ENCODE measurements at places on chromosomes 2 and 18.

- no peak for DNase-seq
Observed at GRCh38 chr2:225052703-225053102, 10.4 kb upstream of the DOCK10 start.

DNA sequence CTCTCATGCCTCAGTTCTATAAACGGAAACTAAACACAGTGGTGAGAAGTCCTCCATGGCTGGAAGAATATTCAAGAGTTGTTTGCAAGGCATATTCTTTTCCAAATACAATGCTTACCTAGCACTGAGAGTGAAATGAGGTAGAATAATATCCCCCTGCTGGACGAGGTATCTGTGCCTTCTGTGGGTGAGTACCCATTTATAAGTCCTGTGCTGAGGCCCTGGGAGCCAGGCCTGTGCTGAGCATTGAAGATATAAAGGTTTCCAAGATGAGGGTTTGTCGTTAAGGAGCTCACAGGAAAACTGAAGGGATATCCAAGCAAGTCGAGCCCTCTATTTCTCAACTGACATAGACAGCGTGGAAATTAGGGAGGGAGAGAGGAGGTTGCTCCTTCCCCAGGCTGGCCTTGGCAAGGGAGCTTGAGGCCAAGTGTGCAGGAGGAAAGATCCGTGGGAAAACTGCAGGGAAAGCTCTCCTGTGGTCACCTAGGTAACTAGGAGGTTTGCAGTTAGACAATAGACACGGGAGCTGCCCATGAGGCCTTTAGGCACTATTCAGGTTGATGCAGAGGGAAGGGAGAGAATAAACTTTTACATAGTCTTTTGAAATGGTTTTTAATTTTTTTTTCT, 17.6 kb downstream of the PTPRM start:
- no peak for DNase-seq

DNA sequence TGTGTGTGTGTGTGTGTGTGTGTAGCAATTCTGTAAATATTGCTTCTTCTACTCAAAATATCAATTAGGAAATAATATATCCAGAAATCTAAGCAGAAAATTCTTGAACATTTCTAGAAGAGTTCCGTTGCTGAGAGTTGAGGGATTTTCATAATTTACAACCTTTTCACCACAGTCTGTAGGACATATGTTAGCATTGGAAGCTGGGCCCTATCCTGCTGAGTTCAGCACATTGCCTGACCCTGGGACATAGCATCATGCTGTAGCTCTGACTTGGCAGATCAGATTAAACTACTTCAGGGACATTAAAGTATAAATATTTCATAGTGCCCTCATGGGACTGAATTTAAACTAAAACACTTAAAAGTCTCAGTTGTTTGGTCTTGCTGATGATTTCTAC, 129.2 kb upstream of the KCNH7 start:
- no peak for DNase-seq

DNA sequence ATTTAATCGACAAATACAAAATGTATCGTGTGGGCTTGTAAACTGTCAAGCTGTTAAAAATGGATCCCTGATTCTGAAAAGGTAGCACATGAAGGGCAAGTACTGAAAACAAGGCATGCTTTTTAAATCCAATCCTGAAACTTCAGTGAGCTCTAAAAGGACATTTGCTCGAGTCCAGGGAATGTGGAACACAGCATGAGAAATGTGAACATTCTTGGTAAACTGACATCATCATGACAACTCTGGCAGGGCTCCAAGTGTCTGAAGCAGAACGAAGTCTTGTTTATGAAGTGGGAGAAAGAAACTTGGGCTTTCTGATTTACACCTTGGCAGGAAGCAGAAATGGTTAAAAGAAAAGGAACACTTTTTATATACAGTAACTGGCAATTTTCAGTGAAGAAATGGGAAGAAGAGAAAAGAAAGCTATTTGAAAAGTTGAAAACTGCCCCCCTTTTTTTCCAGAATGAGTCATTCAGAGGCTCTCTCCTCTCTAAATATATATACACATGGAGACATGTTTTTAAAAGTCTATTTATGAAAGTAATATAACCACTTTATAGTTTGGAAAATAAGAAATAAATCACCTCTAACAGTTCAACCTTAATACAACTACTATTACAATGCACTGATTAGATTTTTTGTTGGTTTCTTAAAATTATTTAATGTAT, 120.8 kb downstream of the GAREM1 start:
- DNase-seq, result no peak

DNA sequence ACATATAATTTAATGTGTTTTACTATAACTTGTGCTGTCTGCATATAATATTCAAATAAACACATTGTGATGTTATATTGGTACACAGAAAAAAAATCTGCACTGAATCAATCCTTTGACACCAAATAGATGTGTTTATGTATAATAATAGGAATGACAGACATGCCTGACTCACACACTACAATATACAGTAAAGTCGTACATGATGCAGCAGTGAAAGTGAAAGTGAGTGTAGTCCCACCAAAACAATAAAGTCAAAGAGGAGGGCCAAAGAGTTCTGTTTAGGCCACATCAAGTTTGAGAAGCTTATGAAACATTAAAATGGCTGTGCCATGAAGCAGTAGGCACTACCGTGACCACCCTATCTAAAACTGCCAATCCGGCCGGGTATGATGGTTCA, 8.2 kb upstream of the RBM44 start:
- DNase-seq, result no peak

DNA sequence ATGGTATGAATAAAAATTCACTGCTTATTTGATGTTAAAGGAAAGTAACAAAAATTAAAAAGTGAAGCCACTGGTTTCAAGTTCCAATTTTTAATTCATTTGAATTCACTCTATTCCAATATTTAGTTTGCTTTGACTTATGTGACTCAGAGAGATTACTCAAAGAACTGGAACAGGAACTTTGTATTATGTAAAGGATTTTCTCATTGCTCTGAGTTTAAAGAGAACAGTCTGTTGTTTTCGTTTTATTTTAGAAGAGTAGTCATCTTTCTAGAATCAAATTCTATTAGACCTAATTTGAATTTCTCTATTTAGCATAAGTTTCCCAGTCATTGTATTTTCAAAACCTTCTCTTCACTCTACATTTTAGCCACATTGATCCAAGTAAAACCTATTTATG, 300.1 kb upstream of the SLC8A1 start:
- no peak for DNase-seq

DNA sequence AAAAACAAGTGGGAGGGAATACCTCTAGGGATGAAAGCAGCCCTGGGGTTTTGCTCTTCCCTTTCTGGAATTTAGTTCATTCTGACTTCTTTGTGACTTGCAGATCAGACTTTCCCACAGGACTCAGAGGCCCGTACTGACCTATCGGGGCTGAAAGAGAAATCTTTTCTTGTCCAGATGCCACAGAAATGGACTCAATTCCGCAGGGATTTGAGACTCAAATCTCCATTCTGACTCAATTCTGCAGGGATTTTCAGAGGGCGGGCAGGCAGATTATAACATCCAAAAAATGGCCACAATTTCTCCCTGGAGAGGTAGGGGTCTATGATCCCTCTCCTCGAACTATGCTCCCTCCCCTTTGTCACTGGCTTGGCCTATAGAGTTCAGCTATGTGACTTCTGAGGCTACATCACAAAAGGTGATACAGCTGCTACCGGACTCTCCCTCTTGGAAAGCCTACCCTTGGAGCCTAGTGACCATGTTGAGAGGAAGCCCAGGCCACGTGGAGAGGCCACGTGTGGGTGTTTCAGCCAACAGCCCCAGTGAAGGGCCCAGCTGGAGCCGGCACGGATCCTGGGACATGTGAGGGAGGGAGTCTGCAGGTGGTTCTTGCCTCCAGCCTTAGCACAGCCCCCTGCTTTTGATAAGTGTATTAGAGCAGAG, 4.8 kb upstream of the EFHD1 start:
- DNase-seq, result no peak

- no peak for DNase-seq
Observed at GRCh38 chr2:219962801-219963200, 335.4 kb downstream of the SLC4A3 start.
